ENCODE measurements at places on chromosomes 4 and X. TPM values are rescaled to one million over a fixed set of nuclear protein-coding genes. Genes with fewer than 3 reads are reported as not detected.

DNA sequence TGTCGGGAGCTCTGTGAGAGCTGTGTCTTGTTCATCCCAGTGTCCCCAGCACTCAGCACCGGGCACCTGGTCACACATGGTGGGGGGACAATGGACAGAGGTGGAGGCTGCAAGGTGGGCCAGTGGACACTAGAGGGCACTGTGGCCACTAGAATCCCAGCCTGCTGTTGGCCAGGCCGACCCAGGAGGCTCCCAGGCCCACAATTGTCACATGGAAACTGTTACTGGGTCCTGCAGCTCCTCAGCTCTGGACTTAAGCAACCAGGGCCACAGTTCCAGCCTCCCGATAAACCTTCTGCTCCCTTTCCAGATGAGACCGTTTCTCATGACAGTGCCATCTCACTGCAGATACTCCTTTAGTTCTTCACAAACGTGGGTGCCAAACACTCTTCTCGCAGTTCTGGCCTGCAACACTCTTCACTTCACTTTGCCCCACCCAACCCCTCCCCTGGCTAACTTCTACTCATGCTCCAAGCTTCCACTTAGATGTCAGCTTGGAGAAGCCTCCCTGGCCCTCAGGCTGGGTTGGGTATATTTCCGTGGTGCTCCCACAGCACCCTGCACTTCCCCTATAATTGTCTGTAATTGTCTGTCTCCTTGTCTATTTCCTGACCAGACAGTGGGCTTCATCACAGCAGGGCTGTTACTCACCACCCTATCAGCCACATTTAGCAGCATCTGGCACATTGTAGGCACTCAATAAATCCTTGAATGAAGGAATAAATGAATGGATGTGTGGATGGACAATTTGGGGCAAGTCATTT, 3.5 kb upstream of the IQSEC2 start:
- peak; percentile 50 for DNase-seq

- DNase-seq, result no peak
Observed at GRCh38 chr4:164408831-164409230, 345.1 kb upstream of the SMIM31 start.

CXCL11 gene
- total RNA-seq, result 0.74 TPM

- DNase-seq, result no peak
Observed at GRCh38 chr4:95068818-95069478, 311.2 kb downstream of the BMPR1B start.

DNA sequence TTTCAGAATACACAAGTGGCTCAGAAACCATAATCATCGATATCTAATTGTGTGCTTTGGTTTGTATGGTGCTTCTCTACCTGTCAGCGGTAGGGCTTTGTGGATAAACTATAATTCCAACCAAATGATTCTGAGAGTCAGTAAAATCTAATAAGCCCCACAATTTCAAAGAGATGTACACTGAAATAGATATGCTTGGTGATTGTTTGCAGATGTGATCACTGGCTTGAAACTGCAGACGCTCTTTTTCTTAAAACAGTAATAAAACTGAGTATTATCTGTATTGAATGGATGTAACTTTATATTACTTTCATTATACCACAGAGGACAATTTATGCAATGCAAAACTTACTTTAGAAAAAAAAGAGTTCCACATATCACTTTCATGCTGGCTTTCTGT, 198.8 kb upstream of the ANXA10 start:
- DNase-seq, result no peak

DNA sequence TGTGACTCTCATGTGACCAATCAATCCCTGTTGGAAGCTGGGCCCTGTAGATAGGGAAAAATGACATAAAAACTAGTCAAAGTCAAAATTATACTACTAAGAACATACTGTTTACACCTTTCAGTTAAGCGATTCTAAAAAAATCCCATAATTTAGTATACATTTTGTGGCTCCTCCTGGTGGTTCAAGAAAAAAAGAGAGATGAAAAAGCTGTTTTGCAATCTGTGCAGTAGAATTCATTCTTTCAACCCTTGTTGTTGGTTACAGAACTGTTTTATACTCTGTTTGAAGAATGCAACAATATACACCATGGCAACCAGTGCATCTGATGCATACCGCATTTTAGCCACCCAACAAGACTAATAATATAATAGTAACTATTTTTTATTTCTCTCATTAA, 66.8 kb upstream of the ANK2 start:
- peak; percentile 4 for DNase-seq

GRCh38 chrX:109889289-109890006, 113.5 kb upstream of the TMEM164 start:
- peak; percentile 25 for DNase-seq

DNA sequence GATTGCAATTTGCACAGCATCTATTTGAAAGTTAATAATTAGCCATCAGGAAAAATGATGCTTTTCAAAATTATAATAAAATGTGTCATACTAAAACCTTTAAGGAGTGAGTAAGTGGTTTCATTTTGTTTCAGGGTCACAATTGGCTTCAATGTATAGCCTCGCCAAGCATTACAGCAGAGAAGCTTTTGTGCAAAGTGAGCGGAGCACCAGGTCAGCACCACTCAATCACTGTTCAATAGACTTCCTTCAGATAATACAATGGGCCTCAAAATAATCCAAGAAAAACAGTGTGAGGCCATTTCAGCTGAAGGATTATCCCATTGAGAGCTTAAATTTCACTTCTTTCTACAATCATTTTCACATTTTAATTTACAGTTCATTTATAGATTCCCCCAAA, 409.2 kb upstream of the SLIT2 start:
- DNase-seq, result no peak

Data from M059J (cell line).